Activated naive CD4-positive, alpha-beta T cell (primary cell): ENCODE measurements at places on chromosomes 12 and 14.

DNA sequence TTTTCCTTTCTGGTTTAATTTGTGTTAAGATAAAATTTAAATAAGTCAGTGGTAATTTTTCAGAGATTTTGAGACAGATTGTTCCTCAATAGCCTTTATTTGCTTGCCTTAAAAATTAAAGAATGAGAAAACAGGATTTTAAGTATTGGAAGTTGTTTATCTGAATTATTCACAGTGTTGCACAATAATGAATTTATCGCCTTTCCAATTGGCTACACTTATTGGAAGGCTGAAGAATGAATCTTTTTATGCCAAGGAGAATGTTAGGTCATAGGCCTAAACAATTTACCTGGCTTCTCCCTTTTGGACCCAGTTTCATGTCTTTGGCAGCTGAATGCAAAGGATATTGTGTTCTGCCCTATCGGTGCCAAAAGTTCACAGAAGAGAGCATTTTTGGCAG is 250.2 kb downstream of the NPAS3 start:
- DNase-seq: no peak

DNA sequence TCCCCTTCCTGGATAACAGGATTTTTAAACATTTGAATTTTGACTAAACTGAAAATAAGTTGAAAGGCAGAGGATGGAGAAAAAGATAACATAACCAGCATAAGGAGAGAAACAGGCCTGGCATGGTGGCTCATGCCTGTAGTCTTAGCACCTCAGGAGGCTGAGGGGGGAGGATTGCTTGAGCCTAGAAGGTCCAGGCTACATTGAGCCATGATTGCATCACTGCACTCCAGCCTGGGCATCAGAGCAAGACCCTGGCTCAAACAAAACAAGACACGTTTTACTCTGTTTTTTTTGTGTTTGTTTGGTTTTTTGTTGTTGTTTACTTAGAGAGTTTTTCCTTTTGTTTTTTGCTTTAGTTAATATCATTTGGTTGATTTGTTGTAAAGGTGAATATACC is 8.7 kb downstream of the AKAP6 start:
- no peak for DNase-seq

GRCh38 chr14:36113341-36113740 is 63.2 kb downstream of the PTCSC3 start:
- DNase-seq: no peak

DNA sequence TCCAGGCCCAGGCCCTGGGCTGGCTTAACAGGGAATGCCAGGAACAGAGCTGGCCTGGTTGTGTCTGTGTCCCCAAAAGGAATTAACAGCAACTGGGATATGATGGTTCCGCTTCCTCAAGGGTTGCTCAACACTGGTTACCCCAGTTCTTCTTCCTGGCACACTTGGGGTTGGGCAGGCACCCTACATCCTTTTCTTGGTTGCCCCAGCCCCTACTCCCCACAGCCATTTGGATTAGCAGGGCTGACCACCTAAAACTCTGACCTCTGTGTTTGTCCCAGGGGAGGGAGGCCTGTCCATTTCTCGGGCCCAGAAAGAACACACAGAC is 30.8 kb downstream of the NCKAP5L start:
- DNase-seq: no peak

DNA sequence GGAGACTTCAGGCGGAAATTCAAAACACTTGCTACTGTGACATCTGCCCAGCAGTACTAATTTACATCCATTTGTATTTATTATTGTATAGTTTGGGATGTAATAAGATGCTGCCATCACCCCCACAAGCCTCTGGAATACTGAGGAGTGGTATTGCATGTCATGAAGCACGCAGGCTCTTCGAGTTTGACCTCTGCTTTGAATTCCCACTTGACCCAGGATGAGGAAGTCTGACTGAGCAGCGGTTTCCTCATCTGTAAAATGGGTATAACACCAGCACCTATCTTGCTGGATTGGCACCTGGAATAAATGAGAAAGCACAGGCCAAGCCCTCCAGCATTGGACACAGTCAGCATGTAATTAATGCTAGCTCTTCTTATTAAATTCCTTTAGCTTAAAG is 116.0 kb upstream of the DIO3 start:
- no peak for DNase-seq

DNA sequence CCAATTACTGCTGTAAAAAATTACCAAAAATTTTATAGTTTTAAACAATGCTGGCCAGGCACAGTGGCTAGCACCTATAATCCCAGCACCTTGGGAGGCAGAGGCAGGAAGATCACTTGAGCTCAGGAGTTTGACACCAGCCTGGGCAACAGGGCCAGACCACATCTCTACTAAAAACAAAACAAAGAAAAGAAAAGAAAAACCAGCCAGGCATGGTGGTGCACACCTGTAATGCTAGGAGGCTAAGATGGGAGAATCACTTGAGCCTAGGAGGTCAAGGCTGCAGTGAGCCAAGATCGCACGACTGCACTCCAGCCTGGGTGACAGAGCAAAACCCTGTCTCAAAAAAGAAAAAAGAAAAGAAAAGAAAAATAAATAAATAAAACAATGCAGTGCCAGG is 54.0 kb upstream of the ARID2 start:
- DNase-seq: no peak

DNA sequence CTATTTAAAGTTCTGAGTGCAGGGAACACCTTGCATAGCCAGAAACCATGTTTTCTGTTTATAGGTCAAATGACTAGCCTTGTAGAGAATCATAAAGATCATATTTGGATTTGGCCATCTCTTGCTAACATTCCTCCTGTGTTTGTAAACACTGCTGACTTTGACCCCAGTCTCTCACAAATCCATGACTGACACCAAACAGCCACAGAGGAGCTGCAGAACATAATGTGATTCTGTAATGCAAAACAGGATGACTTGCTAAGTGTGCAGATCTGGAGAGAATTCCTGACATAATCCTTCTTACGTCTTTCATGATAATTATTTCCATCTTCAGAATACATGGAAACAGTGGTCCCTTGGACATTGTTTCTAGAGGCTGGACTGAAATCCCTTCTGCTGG is 211.8 kb downstream of the BMP4 start:
- DNase-seq: no peak

DNA sequence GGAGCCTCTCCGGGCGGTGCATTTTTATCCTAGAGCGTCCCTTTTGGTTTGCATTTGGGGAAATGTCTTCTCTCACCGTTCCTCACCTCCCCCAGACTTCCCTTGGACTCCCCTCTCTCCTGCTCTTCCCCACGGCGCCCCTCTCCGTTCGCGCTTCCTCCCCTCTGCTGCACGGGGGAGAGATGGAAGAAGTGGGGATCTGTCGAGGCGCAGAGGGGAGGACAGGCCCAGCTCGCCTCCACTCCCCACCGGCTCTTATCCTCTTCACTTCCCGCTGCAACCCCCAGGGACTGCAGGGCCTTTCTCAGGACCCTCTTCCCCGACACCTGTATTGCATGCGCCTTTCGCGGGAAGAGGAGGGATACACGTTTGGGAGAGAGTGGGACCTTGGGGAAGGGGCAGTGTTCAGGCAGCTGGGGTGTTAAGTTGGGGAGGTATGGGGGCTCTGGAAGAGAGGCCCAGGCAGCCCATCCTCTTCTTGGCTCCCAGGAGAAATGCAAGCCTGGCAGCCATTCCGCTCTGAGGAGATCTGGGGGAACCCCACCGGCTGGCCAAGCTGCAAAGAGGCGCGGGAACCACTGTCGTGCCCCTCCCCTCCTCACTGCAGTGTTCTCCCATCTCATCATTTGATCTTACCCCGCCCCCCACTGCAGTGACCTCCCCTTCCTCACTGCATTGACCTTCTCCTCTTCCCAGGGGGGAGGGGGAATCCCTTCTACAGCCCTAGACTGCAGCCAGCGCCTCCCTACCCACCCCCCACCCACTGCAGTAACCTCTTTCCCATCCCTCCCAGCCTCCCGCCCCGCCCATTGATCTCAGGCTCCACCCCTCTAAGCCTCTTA is 788 bp downstream of the ENO2 start:
- no peak for DNase-seq
